Ascending aorta (tissue), 2 donors: ENCODE measurements at places on chromosomes 1 and 21.

- DNase-seq, result no peak
Measured at GRCh38 chr1:215377746-215378145, 189.4 kb upstream of the KCTD3 start.

DNA sequence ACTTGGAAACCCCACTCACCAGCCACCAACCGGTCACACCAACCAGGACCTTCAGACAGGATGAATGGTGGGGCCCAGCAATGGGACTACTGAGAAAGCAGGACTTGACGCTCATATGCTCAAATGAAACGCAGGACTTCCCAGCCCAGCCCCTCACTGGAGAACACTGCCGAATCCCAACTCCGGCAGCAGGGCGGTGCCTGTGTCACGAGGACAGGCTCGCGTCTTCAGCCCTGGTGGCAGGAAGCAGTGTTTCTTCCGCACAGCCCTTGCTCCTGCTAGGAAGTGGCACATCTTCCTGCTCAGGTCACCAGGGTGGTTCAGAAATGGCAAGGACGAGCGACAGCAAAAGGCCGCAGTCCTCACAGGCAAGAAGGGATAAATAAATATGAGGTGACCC, 38.9 kb downstream of the CD58 start:
- DNase-seq, result no peak

GRCh38 chr1:41456847-41457540, 27.5 kb downstream of the EDN2 start:
- DNase-seq, result no peak

DNA sequence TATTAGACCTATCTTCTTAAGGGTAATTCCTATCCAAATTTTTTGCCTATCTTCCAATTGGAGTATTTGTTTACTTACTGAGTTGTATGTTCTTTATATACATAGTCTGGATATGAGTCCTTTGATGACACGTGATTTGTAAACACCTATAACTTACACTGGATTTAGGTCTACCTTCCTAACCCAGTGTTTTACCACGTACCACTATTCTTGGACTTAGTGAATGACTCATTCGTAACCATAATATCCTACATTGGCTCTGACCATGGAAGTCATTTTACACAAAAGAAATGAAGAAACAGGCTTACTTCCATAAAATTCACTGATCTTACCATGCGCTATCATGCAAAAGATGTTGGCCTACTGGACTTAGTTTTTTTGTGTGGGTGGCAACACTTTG, 23.9 kb upstream of the ZZZ3 start:
- no peak for DNase-seq

DNA sequence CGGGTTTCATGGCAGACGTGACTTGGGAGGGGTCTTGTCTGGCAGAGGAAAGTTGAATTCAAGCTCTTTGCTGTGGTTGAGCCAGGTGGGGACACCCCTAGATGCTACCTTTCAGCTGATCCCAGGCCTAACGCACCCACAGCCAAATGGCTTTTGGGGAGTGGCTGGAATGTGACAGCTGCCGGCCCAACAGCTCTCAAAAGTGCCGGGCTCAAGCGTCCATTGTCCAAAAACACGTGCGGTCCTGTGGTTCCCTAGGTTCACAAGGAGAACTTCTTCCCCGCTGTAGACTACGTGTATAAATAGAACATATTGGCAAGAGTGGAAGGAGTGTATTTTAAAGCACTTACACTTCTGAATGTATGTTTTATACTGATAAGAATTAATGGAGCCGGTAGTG, 87.1 kb upstream of the ARHGEF16 start:
- DNase-seq, result no peak

GRCh38 chr1:1802871-1803270, 24.6 kb upstream of the NADK start:
- no peak for DNase-seq

DNA sequence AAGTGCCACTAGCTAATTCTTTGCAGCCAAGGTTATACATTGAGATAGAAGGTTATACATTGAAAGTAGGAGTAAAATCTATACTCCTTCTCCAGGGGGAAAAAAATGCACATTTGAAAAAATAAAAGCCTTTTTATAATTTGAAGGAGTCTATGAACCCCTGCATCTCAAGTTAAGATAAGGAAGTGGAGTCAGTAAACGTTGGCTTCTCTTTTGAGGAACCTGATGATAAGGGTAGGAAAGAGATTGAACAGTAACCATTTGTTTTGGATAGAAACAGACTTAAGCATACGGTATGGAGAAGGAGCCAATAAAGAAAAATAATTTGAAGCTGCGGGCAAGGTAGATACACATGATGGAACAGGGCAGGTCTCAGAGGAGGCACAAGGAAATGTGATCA, 64.1 kb downstream of the RPAP2 start:
- no peak for DNase-seq

DNA sequence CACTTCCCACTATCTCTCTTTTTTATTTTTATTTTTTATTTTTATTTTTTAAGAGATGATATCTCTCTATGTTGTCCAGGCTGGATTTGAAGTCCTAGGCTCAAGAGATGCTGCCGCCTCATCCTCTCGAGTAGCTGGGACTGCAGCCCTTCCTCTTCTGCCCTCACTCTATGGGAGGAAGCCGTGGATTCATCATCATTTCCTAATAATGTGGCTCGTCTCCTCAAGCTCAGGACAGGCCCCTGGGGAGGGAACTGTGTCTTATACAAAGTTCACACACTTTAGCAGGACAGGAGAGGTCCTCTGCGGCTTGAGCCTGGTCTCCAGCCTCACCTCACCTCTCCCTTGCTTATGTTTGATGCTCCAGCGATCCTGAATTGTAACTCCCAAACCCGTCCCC, 16.5 kb upstream of the IFFO2 start:
- no peak for DNase-seq

GRCh38 chr1:5272325-5272724, 617.9 kb downstream of the AJAP1 start:
- DNase-seq, result no peak

- no peak for DNase-seq
Measured at GRCh38 chr1:118978914-118979701, 9.0 kb downstream of the TBX15 start.

DNA sequence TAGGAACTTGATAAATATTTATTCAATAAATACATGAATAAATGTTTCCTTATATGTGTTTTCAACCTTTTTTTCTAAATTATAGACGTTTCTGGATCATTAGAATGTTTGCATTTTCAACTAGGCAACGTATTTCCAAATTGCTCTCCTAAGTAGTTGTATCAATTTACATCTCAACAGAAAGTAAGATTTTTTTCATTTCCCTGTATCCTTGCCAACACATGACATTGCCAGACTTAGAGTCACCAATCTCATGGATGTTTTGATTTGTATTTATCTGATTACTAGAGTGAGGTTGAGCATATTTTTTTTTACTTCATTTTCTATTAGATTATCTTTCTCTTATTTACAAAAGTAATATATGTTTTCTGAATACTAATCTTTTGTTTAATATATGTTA, 22.2 kb upstream of the SMG7 start:
- DNase-seq, result no peak

GRCh38 chr1:104991702-104992101, 1242.0 kb downstream of the AMY1C start:
- no peak for DNase-seq

- DNase-seq, result no peak
Measured at GRCh38 chr1:83098131-83098530, 900.8 kb downstream of the TTLL7 start.

DNA sequence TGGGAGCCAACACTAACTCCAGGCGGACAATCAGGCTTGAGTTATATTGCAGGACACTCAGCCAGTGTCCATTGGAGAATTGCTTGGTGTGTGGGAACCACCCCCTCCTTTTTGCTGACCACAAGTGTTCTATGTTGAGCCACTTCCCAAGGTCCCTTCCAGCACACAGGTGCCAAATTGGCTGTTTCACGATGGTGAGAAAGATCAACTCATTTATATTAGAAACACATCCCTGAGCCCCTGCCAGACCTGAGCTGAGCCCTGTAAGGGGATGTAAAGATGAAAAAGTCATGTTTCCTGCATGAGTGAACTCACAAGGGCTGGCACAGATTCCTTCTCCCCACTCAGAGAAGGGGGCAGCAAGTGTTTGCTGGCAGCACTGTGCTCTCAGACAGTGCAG, 96.5 kb downstream of the KCNN3 start:
- DNase-seq, result no peak

GRCh38 chr1:114671011-114671938, 1.4 kb upstream of the DENND2C start:
- DNase-seq, result no peak

DNA sequence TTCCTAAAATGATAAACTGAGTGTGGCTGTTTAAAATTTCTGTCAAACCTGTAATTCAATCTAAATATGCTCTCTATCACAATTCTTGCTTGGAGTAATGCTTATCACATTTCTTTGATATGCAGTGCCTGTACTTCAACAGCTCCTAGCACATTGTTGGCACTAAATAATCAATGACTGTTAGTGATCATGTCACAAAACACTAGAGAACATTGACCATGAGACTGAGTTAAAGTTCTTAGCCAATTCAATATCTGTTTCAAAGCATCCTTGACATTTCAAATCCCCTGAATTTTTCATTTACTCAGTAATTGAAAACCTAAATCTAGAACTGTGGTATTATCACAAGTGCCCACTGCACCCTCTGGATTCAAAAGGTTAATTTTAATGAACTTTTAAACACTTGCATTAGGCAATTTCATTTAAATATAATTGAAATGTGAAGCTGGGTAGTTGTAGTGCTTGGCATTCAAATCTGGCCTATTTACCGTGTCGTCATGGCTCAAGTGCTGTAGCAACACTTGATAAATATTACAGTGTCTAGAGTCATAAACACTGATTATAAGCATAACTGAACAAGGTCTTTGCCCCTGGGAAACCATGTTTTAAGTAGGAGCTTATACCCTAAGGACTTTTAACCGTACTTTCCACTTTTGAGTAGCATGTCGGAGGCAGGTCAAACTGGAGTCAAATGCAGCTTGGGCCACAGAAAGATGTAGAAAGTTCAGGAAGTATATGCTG, 143.6 kb downstream of the LRRC7 start:
- DNase-seq, result no peak

DNA sequence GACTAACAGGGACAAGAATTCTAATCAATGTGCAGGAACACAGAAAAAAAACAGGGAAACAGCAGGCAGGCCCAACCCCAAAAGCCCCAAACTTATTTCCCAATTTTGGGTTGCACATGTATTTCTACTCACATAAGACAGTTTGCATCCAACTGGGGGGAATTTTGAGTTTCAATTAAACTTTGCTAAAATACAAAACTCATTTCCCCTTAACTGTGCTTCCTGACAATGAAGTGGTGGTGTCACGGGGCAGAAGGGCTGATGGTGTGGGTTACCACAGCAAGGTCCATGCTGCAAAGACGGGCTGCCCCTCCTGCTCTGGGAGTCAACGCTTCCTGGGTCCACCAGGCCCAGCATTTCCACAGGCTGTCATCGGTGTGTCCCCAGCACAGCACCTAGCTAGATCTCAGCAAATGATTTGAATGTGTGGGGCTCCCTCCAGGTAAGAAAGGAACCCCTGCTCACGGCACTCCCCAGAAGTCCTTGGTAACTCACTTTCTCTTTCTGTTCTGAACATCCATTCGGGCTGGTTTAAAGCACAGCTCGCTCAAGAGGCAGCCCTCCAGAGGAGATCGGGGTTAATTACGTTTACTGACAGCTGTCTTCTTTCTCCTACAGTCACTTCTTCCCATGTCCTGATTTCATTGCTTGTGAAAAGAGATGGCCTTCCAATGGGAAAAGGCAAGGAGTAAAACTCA, 27.4 kb downstream of the HIVEP3 start:
- DNase-seq, result no peak

DNA sequence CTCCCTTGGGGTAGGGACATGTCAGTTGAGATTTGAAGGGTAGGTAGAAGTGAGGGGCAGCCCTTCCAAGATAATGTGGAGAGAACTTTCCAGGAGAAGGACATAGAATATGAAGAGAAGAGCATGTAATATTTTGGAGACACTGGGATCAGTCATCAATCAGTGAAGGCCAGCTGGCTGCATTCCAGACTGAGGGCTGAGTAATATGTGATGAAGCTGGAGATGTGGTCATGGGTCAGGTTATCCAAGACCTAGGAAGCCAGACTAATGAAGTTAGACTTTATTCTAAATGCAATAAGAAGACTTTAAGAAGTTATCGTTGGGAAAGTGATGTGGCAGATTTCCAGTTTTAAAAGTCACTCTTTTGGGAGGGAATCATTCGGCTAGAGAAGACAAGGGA, 262.0 kb downstream of the HMCN1 start:
- peak; percentile 77 for DNase-seq

- no peak for DNase-seq
Measured at GRCh38 chr1:1371364-1371745, 3.7 kb downstream of the AURKAIP1 start.

DNA sequence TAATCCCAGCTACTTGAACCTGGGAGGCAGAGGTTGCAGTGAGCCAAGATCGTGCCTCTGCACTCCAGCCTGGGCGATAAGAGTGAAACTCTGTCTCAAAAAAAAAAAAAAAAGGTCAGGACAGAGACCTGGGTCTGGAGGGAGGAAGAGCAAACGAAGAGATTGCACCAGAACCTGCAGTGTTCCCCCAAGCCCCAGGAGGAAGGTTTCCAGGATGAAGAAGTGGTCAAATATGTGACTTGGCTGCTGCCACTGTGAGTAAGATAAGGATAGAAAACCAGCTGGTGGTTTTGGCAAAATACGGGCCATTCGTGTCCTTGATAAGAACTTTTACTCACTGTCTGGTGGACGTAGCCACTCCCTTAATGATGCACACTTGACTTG, 42.2 kb downstream of the CLDN14 start:
- DNase-seq, result no peak

DNA sequence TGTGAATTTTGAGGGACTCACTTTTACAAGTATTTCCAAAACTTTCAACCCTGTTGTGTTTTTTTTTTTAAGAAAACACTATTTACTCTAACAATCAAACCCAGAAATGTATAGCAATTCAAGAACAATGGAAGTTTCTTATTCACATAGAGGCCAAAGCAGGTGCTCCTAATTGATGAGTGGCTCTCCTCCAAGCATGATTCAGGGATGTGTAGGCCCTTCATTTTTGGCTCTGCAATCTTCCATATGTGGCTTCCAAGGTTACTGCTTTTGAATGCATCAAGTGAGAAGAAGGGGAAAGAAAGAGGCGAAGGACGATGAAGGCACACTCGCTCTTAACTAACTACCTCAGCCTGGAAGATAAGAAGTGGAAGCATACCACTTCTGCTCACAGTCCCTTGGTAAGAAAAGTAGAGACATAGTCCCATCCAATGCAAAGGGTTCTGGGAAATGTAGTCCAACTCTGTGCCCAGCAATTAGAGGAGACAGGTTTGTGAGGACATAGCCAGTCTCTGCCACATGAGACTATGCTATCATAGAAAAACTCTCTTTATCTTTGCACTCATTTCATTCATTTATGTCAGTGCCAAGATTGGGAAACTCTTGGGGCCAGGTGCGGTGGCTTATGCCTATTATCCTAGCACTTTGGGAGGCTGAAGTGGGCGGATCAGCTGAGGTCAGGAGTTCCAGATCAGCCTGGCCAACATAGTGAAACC, 46.0 kb downstream of the OPTC start:
- DNase-seq, result no peak
